Omental fat pad (tissue), 4 donors: ENCODE measurements at places on chromosomes 13 and 19. TPM values are rescaled to one million over a fixed set of nuclear protein-coding genes. Genes with fewer than 3 reads are reported as not detected.

The PABPC3 gene
- not detected for total RNA-seq

DNA sequence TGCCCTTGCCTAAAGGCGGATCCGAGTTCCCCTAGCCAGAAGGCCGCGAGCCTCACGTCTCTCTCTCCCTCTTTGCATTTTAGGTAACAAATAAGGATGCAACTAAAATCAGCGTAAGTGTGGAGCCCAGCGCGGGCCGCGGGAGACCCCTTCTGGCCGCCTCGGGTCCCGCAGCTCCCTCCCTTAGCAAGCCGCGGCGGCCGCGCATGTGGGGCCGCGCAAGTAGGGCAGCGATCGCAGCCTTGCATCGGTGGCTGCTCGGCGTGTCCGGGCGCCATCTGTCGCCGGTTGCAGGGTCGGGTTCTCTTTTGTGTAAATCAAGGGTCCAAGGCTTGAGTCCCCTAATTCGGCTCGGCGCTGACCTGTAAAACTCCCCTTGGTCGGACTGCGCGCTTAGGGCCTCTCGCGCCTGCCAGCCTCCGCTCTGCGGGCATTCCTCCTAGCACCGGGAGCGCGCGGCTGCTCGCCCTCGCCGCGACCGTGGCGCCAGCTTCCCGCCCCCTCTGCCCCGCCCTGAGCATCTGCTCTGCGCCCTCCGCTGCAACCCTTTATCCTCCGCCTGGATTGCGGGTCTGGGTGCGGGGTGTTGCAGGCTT is 2.7 kb downstream of the VSTM2B start:
- DNase-seq = peak; percentile 27

GRCh38 chr13:99972190-99972731 is 694 bp upstream of the ZIC5 start:
- DNase-seq = no peak

DNA sequence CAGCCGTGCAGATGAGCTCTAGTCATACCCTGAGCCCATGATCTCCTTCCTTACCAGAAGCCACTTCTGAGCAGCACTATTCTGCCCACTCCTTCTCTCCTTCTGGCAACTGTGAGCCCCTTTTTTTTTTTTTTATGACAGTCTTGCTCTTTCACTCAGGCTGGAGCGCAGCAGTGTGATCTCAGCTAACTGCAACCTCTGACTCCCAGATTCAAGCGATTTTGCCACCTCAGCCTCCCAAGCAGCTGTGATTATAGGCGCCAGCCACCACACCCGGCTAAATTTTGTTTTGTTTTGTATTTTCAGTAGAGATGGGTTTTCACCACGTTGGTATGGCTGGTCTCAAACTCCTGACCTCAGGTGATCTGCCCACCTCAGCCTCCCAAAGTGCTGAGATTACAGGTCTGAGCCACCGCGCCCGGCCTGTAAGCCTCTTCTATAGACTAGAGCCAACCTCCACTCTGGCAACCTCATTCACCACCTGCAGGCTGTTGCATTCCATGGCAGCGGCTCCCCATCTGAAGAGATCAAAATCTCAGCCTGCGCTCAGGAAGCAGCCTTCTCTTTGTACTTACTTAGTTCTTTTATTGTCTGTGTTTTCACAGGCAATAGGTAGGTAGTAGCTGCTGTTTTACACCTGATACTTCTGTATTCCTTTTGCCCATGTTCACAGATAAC is 34.8 kb upstream of the NDFIP2 start:
- DNase-seq = no peak

- DNase-seq = no peak
Measured at GRCh38 chr19:52945652-52946321, 16.9 kb downstream of the ZNF816 start.

GRCh38 chr19:19179548-19180441 is 9.7 kb upstream of the MEF2B start:
- no peak for DNase-seq

DNA sequence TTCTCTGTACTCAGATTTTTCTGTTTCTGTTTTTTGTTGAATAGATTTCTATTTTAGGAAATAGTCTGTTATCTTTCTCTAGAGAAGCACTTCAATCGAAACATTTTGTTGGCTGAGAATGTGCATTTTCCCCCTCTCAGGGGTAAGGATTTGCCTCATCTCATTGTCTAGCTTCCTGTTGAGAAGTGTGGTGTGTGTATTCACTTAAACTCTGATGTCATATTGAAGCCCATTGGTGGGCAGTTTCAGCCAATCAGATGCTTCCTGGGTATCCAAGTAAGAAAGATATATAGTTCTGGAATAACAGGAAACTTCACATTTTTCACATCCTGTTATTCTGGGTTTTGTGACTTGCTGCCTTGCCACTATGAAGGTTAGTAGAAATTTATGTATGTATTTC is 87.6 kb downstream of the ARHGEF7 start:
- no peak for DNase-seq

DNA sequence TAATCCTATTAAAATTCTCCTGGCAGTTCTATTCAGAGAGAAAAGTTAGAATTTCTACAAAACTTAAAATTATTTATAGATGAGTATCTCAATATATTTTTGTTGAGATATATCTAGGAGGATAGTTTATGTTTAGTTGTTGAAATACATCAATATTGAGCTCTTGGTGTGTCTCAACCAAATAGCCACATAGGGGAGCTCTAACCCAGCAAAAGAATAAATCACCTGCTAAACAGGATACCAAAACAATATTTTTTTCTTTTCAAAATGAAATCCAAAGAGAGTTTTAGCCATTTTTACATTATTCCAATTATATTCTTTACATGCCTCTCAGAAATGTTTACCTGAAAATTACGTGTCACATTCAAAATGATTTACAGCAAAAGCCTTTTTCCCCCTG is 954.7 kb downstream of the SLITRK6 start:
- DNase-seq = no peak

DNA sequence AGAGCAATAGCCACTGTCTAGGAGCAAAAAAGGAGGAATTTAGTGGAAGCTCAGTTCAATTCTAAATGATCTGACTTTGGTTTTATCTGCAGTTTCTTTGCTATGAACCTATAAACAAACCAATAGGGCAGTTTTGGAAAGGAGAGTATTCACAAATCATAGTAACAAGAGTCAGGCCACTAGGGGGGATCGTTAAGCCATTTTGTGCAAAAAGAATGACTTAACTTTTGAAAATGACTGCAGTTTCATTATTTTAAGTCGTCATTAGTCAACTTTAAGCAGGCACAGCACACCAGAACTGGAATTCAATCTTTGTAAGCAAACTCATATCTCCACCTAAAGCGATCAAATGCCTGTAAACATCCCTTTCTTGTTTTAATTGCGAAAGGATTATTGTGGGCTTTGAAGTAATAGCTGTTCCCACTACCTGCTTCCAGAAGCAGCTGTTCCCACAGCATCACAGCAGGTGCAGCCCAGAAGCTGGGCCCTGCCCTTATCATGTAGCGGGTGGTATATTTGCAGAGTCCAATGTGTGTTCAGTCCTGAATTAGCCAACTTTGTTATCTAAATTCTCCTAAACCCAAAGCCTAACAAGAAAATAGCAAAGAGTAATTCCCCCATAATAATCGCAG is 51.5 kb downstream of the SOX21 start:
- DNase-seq = no peak

DNA sequence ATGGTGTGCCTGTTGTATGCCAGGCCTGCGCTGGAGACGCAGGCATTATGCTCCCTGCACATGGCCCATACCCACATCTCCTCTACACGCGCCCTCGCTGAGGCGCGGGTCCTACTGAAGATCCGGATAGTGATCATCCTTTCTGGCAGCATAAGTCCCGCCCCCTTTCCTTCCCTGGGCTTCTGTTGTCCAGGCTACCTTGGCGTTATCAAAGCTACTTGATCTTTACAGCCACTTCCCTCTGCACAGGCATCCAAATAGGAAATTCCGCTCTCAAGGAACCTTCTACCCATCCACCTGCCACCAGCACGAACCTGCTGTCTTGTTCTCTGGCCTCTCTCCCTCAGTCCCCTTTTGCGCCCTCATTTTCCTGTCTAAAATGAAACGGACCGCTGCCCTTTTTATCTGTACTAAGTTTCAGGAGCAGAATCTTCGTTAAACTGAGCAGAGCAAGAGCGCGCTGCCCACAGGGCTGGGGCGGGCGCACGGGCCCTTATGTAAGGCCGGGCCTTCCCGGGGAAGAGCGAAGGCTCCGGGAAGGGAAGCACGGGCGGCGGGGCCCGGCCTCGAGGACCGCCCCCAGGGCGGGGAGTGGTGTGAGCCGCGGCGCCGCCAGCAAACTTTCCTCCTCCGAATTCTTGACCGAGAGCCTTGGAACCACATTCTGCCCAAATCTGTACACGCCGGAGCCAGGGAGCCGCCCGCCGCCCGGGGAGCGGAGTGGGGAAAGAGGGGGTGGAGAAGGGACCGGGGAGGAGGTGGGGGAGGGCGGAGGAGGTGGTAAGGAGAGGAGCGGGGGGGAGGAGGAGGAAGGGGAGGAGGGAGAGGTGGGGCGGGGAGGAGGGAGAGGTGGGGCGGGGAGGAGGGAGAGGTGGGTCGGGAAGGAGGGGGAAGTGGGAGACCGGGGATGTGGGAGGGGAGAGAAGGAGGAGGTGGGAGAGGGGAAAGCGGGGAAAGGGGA is 920 bp upstream of the UBE2L5 start:
- DNase-seq = no peak

DNA sequence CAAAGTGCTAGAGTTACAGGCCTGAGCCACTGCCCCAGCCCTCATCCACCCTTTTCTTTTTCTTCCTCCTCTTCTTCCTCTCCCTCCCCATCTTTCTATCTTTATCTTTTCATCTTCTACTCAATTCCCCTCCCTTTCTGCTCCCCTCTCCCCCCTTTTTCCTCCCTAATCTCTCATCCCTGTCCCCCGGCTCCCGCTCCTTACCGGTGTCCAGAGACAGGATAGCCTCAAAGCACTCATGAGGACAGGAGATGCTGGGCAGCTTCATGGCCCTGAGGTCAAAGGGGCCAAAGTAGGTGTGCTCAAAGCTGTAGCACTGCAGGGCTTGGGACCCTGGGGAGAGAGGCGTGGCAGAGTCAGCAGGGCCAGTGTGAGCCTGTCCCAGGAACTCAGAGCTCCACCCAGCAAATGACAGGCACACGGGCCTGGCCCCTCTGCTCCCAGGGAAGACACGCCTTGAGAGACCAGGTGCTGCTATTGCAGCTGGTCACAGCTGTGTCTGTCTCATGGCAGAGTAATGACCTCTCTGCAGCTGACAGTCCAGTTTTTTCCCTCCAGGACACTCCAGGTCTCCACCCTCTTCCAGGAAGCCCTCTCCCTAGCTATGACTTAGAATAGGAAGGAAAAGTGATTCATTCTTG is 2.6 kb downstream of the LYPD5 start:
- DNase-seq = no peak
